ENCODE measurements at places on chromosomes 3 and 15.

- no peak for DNase-seq
Observed at GRCh38 chr3:88101142-88101541, 42.1 kb downstream of the ZNF654 start.

GRCh38 chr3:71008350-71008935 is 575.1 kb downstream of the FOXP1 start:
- DNase-seq = no peak

DNA sequence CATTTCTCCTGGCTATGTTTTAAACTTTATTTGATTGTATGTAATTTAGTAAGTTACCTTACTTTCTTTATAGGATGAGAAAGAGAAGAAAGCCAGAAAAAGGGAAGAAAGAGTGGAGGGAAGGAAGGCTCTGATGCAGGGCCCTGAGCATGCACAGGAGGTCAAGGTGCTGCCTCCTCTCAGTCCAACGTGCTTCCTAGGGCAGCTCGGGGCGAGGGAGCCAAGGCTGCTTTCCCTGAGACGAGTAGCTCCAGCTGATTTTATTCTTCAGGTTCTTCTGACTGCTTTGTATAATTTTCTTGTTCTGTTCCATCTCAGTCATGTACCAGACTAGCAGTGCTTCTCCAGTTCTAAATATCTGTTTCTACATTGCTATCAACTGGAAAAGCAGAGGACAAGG is 3.4 kb downstream of the CORO2B start:
- DNase-seq = no peak

GRCh38 chr3:142586803-142587406 is 8.4 kb upstream of the ATR start:
- peak; percentile 75 for DNase-seq

DNA sequence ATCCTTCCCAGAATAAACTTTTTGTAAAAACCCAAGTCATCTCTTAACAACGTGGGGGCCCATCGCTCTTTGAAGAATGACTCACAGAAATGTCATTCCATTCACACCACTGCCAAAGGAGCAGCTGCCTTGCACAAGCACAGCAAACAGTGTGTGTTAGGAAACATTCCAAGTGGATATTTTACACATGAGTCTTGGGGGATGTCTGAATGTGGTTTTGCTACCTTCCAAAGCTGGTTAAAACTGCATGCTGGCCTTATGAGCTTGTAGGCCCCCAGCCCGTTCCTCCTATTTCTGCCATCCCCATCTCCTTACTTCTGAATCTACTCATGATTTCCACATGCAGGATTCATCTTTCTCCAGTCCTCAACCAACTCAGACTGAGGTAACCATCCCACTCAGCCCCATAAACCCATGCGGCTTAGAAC is 130.8 kb downstream of the CPNE4 start:
- DNase-seq = peak; percentile 99

DNA sequence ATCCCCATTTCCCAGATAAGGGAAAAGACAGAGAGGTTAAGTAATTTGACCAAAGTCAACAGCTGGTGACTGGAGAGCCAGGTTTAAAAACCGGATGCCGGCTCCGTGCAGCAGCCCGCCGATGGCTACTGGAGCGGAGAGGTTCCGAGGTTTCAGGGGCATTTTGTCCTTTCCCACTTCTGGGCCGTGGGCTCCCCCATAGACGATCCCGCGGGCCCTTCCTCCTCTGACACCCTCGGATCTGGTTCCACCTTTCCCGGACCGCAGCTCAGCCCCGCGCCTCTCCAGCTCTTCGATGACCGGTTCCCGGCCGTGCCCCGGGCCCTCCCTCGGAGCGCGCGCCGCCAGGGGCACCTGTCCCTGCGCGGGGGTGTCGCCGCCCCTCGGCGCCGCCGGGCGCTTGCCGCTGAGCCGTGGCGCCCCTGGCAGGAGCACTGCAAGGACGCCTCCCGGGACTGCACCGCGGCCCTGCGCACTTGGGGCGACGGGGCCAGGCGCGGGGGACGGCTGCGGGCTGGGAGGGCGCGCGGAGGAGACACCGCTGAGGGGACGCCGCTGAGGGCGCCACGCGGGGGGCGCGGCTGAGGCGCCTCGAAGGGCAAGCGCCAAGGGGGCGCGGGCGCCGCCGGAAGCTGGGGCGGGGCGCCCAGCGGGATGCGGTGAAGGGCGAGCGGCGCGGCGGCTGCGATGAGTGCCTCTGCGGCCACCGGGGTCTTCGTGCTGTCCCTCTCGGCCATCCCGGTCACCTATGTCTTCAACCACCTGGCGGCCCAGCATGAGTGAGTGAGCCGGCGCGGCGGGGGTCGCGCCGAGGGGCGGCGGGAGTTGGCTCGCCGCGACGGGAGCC is at the start of gene TM6SF1:
Gene TM6SF1, plus strand, starts transcription at position 652 of the 847 bp plus-strand sequence. Its CDS starts 36 bp downstream, at position 688.
- no peak for DNase-seq

- no peak for DNase-seq
Observed at GRCh38 chr3:69326855-69327300, 59.0 kb downstream of the FRMD4B start.

- DNase-seq = peak; percentile 3
Observed at GRCh38 chr3:17945018-17945798, 202.8 kb upstream of the TBC1D5 start.

GRCh38 chr3:169103951-169104941 is 559.3 kb downstream of the MECOM start:
- DNase-seq = peak; percentile 77

- no peak for DNase-seq
Observed at GRCh38 chr3:122679882-122680474, 661 bp upstream of the PARP14 start.

- peak; percentile 1 for DNase-seq
Observed at GRCh38 chr3:27914199-27914598, 192.1 kb upstream of the EOMES start.

- peak; percentile 31 for DNase-seq
Observed at GRCh38 chr15:70715840-70716485, 47.4 kb downstream of the UACA start.

- DNase-seq = peak; percentile 65
Observed at GRCh38 chr3:40317061-40317855, 7.8 kb downstream of the EIF1B start.

DNA sequence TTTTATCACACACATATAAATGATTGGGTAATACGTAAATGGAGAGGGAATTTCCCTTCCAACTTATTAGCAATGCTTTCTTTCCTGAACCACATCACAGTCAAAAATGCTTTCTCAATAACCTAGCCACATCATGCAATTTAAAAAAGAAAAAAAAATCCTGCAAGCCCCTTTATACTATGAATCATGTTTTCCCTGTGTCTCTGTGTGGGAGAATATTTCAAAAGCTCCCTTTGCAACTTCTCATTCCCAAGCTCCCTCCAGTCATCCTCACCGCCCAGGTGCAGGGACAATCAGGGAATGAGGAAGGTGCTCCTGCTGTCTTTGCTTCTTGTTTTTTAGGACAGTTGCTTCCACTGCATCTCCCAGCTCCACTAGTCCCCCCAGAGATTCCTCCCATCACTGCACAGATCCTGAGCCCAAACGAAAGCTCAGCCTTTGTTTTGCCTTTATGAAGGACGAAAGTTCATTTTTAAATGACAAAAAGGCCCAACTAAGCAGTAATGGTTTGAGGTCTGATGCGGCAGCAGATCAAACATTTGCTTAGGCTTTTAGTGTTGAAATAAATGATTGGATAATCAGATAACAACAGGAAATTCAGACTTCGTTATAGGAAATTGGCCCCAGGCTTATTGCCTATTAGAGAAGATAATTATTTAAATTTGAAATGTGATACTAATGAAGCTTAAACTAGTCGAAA is 47.8 kb upstream of the ADGRG7 start:
- DNase-seq = peak; percentile 88

- DNase-seq = no peak
Observed at GRCh38 chr15:45572617-45573016, 14.6 kb upstream of the BLOC1S6 start.

- DNase-seq = peak; percentile 7
Observed at GRCh38 chr3:15241341-15241740, 35.3 kb downstream of the CAPN7 start.

- peak; percentile 92 for DNase-seq
Observed at GRCh38 chr3:148955544-148956346, 35.6 kb upstream of the GYG1 start.

- no peak for DNase-seq
Observed at GRCh38 chr3:14820156-14820555, 1.4 kb downstream of the FGD5 start.

DNA sequence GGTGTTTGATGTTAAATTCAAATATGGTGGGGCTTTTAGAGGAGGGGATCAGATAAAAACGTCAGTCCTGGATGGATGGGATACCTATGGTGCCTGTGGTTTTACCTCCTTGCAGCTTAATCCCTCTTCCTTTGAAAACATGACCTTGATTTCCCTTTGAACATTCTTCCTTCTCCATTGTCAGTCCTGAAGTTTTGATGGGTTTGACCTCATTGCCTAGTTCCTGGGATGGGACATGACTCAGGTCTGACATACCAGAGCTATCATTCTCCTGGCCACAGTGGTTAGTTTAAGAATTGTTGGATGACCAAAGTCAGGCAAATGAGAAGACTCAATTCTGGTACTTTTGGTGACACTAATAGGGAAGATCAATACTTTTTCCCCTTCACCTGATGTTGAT is 87.2 kb downstream of the PRICKLE2 start:
- peak; percentile 31 for DNase-seq

GRCh38 chr3:185402561-185402960 is 39.6 kb downstream of the MAP3K13 start:
- DNase-seq = peak; percentile 59

- DNase-seq = no peak
Observed at GRCh38 chr15:78327466-78327865, 12.7 kb upstream of the CRABP1 start.

- DNase-seq = no peak
Observed at GRCh38 chr3:152843955-152844354, 9.0 kb downstream of the P2RY1 start.

DNA sequence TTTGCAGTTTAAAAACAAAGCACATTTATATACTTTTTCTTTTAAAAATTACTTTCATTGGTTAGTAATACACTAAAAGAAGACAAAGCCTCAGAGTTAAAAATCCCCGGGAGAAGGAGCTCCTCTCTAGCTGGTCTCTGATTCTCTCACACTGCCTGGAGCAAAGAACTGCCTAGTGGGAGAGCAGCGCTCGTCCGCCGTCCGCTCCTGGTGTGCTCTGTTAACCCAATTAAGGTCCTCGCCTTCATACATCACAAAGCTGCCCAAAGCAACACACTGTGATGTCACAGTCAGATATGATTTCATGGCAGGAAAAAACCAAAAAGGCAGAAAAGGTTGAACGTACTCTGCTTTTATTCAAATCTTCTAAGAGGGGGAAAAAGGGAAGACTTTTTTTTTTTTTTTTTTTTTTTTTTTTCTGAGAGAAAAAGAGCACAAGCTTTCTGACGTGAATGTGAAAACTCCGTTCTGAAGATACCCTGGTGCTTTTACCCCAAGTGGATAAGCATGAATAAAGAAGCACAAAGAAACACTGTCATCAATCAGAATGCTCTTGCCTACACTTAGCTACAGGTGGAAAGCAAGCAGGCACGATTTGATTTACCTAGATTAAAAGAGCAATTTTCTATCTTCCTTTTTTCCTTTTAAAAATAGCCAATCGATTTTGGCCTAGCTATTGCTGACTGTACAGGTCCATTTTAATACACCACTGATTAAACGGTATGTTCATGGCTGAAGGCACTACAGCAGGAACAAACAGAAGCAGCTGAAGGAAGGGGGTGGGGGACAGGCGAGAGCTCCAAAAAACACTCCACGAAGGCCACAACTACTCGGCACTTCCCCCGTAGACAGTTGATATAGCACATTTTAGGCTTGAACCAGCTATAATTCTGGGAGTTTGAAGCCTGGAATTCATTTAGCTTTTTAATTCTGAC is 115.2 kb downstream of the TIGIT start:
- DNase-seq = no peak

- peak; percentile 20 for DNase-seq
Observed at GRCh38 chr15:78641102-78641748, at the start of gene CHRNB4. CHRNB4 (minus strand) TSS chr15:78641210; CDS start chr15:78641133, 77 bp downstream.

GRCh38 chr15:88949734-88950400 is 36.7 kb upstream of the MFGE8 start:
- DNase-seq = no peak

DNA sequence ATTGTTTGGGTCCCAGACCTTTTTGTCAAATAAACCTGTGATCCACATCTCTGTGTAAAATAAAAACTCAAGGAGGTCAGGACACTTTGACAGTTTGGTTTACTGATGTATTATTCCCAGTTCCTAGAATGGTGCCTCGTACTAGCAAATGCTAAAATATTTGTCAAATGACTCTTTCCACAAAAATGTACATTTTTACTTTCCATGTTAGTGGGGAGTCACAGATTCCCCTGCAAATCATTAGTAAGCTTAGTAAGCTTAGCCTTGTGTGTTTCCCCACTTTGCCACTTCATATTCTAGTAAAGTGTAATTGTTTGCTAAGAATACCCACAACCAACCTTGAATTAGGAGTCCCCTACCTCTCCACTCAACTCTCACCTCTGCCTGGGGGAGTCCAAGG is 2.4 kb upstream of the MAGI1 start:
- DNase-seq = peak; percentile 87

DNA sequence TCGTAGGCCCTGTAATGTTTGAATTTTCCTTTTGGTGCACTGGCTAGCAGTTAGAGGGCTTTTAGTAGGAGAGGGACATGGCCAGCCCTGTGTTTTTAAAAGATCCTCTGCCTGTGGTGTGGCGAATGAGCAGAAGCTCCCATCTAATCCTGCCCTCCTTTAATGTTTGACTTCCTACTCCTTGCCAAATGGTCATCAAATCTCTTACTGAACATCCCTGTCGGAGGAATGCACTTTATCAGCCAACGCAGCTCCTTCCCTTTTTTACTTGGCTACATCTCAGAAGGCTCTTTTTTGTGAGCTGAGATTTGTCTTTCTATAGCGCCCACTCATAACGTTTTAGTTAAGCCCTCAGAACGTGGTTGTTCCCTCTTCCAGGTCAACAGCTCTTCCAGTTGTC is 44.8 kb downstream of the MAP2K5 start:
- DNase-seq = no peak

DNA sequence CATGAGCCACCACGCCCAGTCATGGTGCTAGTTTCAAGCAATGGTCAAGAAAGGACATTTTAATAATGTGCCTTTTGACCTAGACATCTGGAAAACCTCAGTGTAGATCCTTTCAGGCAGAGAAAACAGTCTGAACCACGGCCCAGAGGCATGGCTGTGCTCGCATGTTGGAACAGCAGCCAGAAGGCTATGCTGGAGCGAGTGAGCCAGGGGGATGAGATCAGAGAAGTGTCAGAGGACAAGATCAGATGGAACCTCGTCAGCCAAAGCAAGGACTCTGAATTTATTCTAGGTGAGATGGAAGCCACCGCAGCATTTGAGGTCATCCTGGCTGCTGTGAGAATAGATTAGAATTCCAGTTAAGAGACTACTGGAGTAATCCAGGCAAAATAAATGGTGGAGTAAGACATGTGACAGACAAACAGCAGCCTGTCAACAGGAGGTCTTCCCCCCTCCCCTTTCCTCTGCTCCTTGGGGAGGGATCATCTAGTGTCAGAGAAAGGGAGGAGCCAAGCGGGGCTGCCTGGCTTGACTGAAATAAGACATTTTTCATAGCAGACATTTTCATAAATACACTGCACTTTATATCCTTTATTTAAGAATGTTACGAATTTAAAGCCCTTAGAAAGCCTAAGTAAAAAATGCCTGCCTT is 40.4 kb upstream of the ACKR4 start:
- no peak for DNase-seq
